ENCODE measurements at places on chromosomes 4 and X.

DNA sequence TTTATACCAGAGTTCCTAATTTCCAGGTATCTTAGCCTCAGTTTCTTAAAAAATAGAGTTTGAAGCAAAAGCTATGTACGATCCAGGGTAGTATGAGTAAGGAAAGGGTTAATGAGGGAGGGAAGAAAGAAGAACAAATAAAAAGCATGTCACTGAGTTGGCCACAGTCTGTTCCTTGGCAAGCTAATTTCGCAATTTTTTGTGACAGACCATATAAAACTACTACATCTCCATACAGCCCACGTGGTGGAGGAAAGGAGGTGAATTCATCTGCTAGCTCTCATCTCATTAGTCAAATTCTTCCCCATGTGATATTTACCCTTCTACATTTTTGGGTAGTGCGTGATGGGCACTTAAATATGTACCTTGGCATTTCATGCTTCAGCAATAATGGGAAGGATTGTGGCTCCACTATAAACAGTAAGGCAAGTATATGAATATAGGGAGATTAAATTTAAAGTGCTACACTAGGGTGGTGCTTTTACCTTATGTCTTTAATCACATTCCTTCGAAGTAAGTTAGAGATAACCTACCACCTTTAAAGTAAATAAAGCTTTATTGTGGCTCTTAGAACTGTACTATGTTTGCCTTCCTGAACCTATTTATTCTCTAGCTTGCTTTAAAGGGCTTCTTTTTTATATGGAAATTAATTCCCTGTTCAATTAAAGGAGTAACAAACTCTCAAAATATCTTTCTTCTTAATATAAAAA is 102.1 kb upstream of the VAMP7 start:
- no peak for DNase-seq

- no peak for DNase-seq
Observed at GRCh38 chr4:107379054-107379869, 340.8 kb downstream of the PAPSS1 start.

GRCh38 chr4:153365003-153365402 is 20.5 kb downstream of the MND1 start:
- no peak for DNase-seq

- DNase-seq = no peak
Observed at GRCh38 chrX:72663737-72664136, 50.4 kb downstream of the PHKA1 start.

- DNase-seq = peak; percentile 1
Observed at GRCh38 chr4:123776267-123776666, 379.7 kb downstream of the SPRY1 start.

GRCh38 chr4:174214101-174214878 is 69.2 kb downstream of the FBXO8 start:
- peak; percentile 11 for DNase-seq

GRCh38 chr4:129248621-129249020 is 152.7 kb downstream of the C4orf33 start:
- no peak for DNase-seq

GRCh38 chrX:79466636-79467035 is 99.5 kb upstream of the ITM2A start:
- no peak for DNase-seq

DNA sequence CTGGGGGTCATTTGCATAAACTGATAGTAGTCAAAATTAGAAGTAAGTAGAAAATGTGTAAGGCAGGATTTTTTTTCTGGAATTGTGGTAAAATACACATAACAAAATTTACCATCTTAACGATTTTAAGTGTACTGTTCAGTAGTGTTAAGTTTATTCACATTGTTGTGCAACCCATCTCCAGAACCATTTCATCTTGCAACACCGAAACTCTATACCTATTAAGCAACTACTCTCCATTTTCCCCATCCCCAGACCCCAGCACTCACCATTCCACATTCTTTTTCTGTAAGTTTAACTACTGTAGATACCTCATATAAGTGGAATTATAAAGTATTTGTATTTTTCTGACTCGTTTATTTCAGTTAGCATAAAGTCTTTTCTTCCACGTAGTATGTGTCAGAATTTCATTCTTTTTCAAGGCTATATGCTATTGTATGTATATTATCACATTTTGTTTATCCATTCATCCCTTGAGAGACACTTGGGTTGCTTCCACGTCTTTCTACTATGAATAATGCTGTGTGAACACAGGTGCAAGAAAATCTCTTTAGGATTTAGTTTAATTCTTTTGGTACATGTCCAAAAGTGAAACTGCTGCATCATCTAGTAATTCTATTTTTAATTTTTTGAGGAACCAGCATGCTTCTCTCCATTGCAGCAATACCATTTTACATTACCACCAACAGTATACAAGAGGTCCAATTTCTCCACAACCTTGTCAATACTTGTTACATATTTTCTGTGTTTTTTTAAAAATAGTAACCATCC is 39.1 kb upstream of the NSUN7 start:
- DNase-seq = no peak

- no peak for DNase-seq
Observed at GRCh38 chrX:108131471-108131870, 39.9 kb downstream of the ATG4A start.

GRCh38 chr4:3766036-3766784 is at the start of gene ADRA2C:
Gene ADRA2C (plus strand): TSS chr4:3766385. CDS start chr4:3766607, 222 bp downstream.
- DNase-seq = no peak

DNA sequence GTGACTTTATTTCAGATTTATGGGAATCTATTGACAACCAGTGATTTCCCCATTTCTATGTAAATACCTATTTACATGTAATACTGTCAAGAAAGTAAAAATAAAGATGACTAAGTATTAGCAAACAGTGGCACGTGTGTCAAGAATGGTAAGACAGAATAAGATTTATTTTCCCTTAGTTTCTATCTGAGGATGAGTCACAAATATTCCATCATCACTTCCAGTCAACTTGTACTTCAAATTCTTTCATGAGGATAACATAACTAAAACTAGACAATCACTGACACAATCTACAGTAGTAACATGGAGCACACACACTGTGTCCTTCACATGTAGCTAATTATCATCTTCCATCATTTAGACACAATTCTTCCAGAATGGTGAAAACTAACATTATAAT is 625.3 kb upstream of the PCDH7 start:
- DNase-seq = no peak

All from activated CD4-positive, alpha-beta T cell treated with anti-CD3 and anti-CD28 coated beads, Interleukin-2, Interleukin-6, amounts not matched to agents 100 ng/mL and 50 ng/mL, durations not matched to agents 16 hours and 8 hours (primary cell).